ENCODE measurements at places on chromosomes 6 and 20. TPM values are rescaled to one million over a fixed set of nuclear protein-coding genes. Genes with fewer than 3 reads are reported as not detected.

The SAPCD1 gene
- total RNA-seq: 16.9 TPM

DNA sequence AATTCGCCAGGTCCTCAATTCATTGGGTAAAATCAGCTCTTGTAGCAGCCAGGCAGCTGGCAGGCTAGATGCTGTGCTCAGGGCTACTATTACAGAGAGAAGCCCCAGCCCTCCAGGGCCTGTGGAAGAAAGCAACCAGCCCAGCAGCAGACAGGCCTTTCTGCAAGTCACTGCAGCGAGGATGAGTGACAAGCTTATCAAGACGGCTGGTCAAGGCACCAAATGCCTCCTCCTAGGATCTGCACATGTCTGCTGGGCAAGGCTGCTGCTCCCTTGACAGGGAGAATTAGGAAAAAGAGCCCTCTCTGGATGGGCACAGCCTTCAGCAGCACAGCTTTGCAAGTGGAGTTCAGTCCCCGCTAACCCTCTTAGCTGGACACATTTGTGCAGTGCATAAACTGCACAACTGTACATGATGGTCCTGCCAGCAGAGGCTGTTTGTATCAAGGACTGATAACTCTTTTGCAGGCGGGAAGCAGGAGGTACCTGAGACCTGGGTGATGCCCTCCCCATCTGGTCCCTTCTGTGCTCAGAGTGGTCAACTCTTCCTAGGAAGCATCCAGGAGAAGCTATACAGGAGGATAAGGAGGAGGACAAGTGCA is 89.9 kb downstream of the CDC5L start:
- H3K4me3 ChIP-seq: no peak overlapping the region
- no peak for DNase-seq
- H3K27ac ChIP-seq: no peak overlapping the region
- no peaks in the 10 kb centered on the region for H3K36me3 ChIP-seq

The RNF8 gene
- 17.5 TPM for total RNA-seq

GRCh38 chr20:8858181-8858787 is 210.6 kb upstream of the PLCB4 start:
- no peak overlapping the region for H3K27ac ChIP-seq
- no peaks in the 10 kb centered on the region for H3K36me3 ChIP-seq
- H3K4me3 ChIP-seq: no peak overlapping the region
- no peaks in the 10 kb centered on the region for H3K27me3 ChIP-seq
- no peak for DNase-seq

The RAD21L1 gene
- total RNA-seq: 0.60 TPM

All from PC-9 (cell line).